ENCODE measurements at places on chromosomes 16 and 17.
A peak's percentile ranks its signal among the peaks of the same experiment; 100 is the strongest.

DNA sequence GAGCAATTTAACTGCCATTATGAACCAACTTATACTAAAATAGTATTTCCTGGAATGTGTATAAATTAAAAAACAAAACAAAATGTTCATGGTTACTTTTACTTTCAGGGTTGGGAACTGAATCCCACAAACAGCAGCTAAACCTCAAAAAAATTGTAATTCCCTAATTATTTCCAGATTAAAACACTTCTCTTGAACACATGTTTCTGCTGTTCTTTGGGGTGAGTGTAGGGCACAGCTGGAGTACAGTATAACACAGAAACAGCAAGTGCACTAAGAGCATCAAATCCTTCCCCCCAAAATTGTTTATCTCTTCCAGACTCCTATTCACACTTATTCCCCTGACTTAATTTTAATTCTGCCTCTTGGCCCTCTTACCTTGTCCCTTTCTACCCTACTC lies 56.4 kb downstream of the KANSL1 start:
- DNase-seq, result peak; percentile 31

DNA sequence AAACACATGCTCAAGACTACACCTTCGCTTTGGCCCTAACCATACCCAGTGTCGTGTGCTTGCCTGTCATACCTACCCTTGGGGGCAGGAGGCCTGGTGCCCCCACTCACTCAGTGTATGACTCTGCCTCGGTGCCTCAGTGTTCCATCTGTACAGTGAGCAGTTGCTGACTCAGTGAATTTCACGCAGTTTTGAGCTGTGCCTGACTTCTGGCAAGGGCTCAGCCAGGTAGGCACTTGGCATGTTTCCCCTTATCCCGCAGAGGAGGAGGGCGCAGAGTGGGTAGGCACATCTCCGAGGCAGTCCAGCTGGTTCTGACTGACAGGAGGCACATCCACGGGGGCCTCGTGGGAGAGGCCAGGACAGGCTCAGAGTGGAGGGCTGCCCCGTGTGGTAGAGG lies 148.9 kb upstream of the CIBAR2 start:
- DNase-seq, result no peak

- DNase-seq, result peak; percentile 85
Measured at GRCh38 chr17:34177642-34178041, 77.4 kb upstream of the CCL2 start.

GRCh38 chr16:84933774-84934631 lies 77.3 kb downstream of the ZDHHC7 start:
- DNase-seq, result peak; percentile 57

DNA sequence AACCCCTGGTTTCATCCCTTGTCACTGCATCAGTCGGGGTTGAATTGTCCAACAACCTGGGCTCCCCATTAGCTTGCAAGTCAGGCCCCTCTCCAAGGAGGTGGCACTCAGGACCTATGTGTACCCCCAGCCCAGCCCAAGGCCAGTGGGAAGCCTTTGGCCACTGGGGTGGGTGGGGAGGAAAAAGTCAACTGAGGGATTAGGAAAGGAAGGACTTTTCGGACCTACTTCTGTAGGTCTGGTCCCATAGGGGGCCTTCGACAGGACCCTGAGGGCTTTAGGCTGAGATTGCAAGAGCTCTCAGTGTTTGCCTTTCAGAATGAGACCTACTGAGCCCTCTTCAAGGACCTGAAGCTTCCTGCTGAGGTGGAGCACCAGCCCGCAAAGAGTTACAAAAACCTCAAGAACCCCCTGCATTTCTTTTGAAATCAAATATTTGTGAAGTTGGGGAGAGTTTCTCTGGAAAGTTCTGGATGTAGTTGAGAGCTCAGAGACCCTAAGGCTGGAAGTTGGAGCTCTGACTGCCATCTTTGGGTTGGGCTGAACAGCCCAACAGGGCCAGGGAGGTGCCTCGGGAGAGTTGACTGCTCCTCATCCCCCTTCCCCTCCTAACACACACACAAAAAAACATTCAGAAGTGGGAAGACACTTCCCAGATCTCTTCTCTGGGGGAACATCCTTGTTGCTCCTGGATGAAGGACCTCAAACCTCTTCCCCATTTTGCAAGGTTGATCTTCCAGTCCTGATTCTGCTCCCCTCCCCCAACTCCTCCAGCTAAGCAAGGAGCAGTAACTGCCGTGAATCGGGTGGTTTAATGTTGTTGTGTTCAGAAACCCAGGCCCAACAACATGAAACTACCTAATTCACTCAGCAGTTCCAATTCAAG lies 5.8 kb upstream of the HOXB9 start:
- DNase-seq, result no peak

DNA sequence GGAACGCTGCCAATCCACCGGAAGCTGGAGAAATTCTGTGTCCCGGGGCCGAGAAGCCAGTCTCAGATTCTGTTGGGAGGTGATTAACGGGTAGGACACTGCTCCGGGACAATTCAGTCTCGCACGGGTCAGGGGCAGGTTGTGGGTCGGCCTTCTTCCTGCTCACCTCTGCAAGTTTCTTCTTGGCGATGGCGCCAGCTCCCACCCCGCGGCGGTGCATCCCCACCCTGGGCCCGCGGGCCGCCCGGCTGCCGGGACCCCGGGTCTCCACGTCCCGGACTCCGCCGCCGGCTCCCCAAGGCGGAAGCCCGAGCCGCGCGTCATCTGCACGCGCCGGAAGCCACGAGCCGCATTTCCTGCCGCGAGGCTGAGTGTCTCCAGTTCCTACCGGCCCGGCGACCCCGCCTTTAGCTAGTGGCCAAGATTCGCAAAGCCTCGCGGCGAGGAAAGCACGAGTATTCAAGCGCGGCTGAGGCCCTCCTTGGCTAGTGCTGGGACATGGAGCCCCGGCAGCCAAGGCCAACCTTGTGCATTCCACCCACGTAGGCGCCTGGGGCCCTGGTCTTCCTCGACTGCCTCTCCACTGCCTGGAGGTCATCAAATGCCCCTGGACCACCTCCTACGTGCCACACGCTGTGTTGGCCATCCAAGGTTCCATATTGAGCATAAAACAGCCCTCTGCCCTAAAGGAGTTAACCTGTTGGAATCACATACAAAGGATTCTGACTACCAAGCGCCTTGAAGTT lies at the start of gene SNF8:
Gene SNF8, minus strand, starts transcription at position 328 of the 746 bp plus-strand sequence. Its CDS starts 108 bp downstream, at position 220.
- peak; percentile 89 for DNase-seq

DNA sequence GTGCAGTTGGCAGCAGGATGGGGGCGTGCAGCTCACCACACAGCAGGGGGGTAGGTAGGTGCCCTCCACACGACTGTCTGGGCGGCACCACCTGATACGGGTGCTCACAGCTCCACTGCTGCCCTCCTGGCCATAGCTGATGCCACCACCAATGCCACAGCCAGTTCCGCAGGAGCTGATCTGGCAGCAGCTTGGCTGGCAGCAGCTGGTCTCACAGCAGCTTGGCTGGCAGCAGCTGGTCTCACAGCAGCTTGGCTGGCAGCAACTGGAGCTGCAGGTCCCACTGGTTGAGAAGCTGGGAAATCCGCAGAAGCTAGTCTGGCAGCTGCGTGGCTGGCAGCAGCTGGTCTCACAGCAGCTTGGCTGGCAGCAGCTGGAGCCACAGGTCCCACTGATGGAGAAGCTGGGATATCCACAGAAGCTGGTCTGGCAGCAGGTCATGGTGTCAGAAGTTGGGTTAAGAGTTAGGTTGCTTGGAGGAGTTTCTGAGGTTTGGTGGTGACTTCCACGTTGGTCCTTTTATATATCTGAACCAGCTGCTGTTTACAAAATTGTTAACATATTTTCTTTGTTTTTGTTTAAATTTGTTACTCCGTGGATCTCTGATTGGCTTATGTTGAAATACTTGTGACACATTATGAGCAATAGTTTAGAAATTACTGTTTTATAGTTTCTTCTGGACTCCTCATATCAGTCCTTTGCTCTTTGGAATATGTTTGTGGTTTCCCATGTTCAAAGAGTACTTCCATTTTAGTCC lies at the start of gene KRTAP1-5:
Gene KRTAP1-5, minus strand, starts transcription at position 494 of the 757 bp plus-strand sequence. Its CDS starts 53 bp downstream, at position 441.
- peak; percentile 94 for DNase-seq

DNA sequence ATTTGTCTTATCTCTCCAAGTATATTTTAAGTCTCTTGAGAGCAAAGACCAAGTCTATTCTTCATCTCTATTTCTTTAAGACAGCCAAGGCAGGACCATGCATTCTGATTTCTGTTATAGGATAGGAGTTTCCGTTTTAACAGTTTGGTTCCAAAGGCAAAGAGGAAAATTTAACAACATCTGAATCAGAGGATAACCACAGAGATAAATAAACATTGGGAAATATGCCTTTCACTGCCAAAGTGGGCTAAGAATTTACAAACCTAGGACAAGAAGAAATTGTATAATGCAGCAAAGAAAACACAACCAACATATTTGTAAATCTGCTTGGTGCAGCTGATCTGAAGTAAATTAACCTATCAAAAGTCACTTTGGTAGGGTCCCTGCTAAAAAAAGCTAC lies 37.7 kb downstream of the USP32 start:
- DNase-seq, result peak; percentile 90

- no peak for DNase-seq
Measured at GRCh38 chr17:35529866-35530265, 7.6 kb downstream of the SLFN12L start.

- no peak for DNase-seq
Measured at GRCh38 chr16:52676959-52677358, 130.0 kb upstream of the TOX3 start.

DNA sequence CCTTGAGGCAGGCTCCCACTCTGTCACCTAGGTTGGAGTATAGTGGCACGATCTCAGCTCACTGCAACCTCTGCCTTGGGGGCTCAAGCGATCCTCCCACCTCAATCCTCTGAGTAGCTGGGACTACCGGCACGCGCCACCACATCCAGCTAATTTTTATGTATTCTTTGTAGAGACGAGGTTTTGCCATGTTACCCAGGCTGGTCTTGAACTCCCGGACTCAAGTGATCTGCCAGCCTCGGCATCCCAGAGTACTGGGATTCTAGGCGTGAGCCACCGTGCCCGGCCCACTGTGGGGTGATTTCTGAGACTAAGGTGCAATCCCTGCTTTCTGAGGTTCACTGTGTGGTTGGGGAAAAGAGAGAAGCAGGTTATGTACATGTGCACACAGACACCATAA lies 12.0 kb upstream of the SLC12A3 start:
- no peak for DNase-seq

Measured in EH (cell line).